ENCODE measurements at places on chromosomes 5 and 9.

- no peak for DNase-seq
Measured at GRCh38 chr5:153601377-153601776, 110.9 kb downstream of the GRIA1 start.

DNA sequence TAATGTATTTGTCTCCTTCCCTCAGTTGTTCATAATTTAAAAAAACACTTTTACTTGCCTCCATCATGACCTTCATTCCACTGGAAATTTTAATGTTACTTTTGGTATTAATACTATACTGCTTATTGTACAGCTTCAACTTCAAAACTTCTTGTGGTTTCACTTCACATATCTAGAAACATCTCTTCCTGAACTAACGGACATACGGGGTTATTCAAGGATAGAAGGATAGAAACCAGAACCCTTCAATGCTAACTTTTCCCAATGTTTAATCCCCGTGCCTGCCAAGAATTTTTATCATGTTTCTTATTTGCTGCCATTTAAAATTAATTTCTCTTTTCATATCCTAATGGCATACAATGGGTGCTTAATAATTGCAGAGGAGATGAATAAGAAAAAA lies 36.3 kb upstream of the SETD9 start:
- DNase-seq, result no peak

DNA sequence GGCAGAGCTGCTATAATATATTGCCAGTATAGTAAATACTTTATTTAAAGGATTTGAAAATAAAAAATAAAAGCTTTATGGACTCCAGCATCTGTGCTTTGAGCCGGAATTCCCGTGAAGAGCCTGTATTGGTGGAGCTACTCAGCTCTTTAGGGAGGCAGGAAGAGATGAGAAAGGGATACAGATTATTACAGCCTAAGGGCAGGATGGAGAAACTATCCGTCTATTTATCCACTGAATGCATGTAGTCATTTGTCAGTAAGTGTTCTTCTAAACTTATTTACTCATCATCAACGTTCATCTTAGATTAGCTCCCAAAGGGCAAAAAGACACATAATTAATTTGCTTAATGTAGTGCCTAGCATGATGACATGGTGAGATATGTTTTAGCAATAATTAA lies 48.4 kb downstream of the SLC1A1 start:
- no peak for DNase-seq

DNA sequence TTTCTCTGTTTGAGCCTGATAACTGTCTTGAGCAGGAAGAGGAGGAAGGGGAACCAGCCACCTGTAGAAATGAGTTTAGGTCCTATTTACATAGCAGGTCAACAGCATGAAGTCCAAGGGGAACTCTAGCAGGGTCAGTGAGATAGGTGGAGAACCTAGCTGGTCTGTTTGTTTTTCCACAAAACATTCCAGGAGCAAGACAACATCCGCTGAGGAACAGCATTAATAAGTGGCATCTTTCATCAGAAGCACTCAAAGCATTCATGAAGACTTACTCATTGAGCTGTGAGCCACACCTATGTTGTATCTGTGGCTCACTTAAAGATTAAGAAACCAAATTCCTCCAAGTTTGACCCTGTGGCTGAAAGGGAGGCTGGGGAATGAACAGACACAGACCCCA lies 115.9 kb downstream of the ACTBL2 start:
- no peak for DNase-seq

- DNase-seq, result no peak
Measured at GRCh38 chr5:147482706-147483180, 27.1 kb downstream of the DPYSL3 start.

- DNase-seq, result no peak
Measured at GRCh38 chr5:173913686-173914321, 25.7 kb downstream of the CPEB4 start.

DNA sequence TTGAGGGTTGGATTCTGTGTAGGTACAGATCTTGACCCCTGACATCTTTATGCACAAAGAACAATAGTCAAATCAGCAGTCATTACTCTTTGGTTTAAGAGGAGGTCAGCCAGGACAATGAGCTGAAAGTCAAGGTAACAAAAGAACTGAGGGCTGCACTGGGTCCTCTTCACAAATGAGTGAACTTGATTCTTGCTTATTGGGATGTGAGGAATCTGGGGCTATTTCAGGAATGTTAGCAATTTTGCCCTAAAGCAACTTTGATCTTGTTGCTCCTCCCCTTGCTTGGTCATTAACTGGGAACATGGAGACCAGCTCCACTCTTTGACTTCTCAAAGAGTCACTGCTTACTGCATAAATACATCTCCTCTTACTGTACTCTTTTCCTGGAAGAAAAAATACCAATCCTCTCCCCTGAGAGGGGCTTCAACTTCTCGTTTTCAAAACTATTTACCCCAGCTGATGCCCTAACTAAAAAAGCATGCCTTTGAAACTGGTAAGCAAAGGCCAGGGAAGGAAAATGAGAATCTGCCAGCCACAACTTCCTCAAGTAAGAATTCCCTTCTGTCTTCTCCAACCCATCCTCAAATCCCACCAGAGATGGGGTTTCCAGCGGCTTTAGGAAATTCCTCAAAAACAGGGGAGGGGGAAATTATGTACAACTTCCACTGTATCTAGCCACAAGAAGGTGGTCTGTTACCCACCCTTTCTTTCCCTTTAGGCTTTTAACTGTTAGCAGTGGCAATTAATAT lies 368.3 kb downstream of the ENC1 start:
- DNase-seq, result no peak

GRCh38 chr9:117636681-117637080 lies 67.5 kb upstream of the TLR4 start:
- no peak for DNase-seq

- DNase-seq, result no peak
Measured at GRCh38 chr9:34242830-34243229, 64.0 kb downstream of the UBAP1 start.

- DNase-seq, result no peak
Measured at GRCh38 chr9:125932012-125932411, 184.8 kb downstream of the PBX3 start.

DNA sequence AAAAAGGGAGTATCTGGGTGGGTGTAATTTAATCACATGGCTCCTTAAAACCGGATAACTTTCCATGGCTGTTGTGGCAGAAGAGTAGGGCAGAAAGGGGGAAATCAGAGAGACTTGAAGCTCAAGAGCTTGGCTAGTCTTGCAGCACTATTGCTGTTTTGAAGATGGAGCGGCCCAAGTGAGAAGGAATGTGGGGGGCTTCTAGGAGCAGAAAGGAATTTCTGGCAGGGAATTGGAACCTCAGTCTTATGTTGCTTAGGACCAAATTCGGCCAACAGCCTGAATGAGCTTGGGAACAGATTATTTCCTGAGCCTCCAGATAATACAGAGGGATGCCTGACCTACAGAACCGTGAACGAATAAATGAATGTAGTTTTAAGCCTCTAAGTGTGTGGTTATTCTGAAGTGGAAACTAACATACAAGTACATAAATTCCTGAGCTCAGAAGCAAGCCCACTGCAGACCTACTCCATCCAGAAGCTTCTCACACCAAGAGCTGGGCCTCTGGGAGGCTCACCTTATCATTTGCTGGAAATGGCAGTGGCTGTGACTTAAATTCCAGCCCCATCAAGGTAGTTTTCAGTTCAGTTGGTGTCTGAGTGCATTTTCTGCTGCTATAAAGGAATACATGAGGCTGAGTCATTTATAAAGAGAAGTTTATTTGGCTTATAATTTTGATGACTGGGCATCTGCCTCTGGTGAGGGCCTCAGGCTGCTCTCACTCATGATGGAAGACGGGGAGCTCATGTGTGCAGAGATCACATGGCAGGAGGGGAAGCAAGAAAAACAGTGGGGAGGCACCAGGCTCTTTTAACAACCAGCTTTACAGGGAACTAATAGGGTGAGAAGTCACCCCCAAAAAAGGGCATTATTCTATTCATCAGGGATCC lies 15.3 kb upstream of the TMEM174 start:
- DNase-seq, result no peak

DNA sequence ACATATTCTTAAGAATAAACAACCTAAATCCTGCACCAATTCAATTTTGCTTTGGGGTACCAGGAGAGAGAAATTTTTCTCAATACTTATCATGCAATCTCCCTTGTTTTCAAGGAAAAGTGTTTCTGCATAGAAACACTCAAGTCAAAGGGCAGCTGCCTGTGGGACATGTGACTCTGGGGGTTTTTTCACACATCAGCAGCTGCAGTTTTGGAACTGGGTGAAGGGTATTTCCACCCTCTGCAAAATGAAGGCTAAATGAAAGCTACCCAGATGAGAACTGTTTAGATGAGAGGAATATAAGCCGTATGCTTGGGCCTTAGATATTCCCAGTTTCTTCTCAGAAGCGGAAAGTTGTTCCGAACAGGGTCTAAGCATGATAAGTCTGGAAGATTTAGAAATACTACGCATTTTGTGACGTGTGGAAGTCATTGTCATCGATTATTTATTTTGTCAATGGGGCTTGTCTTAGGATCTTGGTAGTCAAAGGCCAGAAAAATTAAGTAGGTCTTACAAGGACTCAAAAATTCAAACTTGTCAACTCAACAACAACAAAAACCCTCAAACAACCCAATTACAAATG lies 64.3 kb upstream of the BOD1 start:
- DNase-seq, result no peak

DNA sequence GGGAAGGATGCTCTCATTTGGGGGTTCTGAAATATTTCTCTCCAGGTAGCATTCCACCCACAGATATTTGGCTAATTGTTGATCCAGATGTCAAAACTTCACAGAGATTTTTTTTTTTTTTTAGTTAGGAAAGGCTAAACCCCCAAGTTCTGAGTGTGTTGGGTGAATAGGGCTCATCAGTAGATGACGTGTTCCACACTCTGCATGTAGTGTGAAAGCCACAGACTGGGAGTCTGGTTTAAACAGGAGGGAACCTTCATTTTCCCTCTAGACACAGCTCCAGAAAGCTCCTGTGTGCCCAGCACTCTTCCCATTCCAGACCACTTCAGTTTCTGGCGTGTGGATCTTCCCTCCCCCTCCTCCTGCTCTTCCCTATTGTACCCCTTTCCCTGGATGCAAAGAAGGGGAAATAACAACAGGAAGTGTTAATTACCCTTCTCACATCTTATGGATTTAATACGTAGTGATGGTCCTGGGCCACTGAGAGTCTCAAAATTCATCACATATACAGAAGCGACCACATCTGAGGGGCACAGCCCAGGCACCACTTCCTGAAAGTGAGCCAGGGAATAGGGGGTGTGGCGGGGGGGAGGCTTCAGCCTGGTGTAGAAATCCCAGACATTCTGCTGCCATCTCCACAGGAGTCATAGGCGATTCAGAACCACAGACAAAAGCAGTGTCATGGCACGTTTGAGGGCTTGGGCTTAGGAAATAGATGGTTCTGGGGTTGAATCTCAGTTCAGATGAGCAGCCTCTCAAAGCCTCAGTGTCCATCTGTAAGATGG lies 65.1 kb downstream of the DAP start:
- no peak for DNase-seq

- DNase-seq, result no peak
Measured at GRCh38 chr5:148147415-148147814, 20.9 kb upstream of the SPINK14 start.

- no peak for DNase-seq
Measured at GRCh38 chr5:55136521-55136920, 23.4 kb upstream of the GPX8 start.

DNA sequence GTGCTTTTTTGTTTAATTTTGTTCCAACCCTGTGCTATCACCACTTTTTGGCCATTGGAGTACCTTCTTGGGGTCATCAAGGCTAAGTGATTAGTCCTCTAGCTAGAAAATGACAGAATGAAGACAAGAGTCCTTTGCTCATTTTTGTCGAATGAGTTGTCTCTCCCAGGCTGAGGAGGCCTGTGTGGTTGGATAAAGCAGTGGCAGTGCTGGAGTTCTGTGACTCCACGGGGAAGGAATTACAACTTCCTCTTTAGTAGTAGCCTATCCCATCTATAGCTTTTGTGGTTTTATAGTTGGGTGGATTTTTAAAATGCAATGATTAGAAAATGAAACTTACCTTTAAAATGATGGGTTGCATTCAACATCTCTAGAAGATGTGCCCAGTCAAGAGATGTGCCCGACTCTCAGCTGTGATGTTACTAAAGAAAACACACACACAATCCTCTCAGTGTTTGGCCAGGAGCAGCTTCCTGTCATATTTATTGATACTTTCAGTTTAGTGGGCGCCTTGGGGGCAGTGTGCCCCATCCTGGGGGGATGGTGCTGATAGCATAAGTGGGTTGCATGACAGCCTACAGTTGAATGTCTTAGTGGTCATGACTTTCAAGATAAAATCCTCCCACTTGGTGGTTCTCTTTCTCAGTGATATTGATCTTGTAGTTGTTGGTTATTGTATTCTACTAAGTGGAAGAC lies 11.9 kb downstream of the OTULINL start:
- DNase-seq, result no peak

DNA sequence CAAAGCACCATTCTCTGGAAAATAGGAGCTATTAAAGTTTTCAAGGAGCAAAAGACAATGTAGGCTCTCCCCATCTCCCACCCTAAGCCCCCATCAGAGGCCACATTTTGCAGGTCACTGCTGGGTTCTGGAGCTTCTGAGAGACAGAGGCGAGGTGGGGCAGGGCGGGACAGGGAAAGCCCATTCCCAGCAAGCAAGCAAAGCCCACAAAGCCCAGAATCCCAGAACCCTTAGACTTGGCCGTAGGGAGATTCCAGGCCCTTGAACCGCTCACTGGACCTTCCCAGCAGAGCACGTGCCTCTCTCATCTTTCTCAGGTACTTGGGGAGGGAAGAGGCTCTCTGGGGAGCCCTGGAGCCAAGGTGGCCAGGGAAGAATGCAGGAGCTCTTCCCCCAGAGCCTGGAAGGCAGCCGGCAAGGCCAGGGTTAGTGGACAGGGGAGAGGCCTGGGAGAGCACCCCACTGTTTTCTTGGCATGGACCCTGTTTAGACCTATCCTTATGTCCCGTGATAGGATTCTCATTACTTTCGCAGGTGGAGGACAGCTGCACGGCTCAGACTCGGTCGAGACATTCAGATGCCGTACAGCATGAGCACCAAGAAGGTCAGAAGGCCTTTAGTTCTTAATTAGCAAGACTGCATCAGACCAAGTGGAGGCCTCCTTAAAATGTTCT lies 52.4 kb downstream of the ZNF354C start:
- no peak for DNase-seq

DNA sequence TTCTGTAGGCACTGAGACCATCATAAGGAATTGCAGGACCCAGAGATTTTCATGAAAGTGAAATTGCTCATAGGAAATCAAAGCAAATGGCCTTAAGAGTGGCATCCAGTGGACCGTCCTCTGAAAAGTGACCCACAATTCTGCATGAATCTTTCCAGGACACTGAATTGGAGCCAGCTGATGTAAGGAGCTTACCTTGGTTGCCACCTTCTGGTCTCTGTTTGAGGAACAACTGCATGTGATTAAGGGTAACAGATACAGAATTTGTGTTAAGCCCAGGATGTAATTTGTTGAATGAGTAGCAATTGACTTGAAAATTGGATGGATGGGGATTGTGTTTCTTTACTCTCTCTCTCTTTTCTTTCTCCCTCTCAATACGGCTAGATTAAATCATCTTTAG lies 49.9 kb upstream of the GAS1 start:
- no peak for DNase-seq

DNA sequence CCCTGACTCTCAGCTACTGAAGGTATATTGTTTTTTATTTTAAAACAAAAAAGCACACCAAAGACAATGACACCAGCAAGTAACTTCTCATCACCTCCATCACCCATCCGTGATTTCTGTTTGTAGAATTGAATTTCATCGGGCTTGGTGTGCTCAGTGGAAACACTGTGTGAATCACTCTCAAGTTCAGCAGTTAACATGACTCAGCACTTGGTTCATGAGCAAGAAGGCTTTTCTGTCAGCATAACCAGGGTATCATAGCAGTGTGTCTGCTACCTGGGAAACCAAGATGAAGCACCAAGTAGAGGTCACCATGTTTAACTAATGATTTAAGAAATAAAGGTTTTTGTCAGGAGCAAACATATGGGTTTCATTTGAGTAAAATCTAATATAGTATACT lies 123.7 kb downstream of the INSYN2B start:
- no peak for DNase-seq

All from activated naive CD4-positive, alpha-beta T cell (primary cell).